Posterior vena cava (tissue), 2 donors: ENCODE measurements at places on chromosomes 16 and 17. TPM values are rescaled to one million over a fixed set of nuclear protein-coding genes. Genes with fewer than 3 reads are reported as not detected.

Gene ST6GALNAC1
- total RNA-seq = 2.3 TPM

Gene RASD1
- total RNA-seq = 40.3 TPM

Gene KRT40
- not detected for total RNA-seq

Gene KRTAP2-1
- total RNA-seq = not detected

Gene SMIM22
- not detected for total RNA-seq

- DNase-seq = no peak
These were observed 6.2 kb upstream of the ELAC2 start for GRCh38 chr17:13024016-13024415.

- DNase-seq = peak; percentile 76
These were observed 47.5 kb downstream of the NT5M start for GRCh38 chr17:17350491-17351355.

DNA sequence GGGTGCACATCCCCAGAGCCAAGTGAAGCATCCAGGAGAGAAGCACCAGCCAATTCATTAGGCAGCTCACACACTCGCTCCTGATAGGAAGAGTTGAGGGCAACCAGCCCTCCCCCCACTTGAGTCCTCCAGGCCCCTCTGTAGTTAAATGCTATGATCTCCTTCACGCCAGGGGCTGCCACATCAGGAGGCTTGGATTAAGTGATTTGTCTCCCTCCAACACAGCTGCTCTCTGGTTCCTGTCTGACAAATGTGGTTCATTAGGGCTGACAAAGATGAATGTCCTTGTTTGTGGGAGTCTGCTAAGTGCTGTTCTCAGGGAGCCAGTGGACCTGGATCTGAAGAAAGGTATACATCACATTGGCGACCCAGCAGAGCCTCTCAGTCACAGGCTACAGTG lies 94.5 kb upstream of the WSCD1 start:
- no peak for DNase-seq

GRCh38 chr16:2149630-2150417 lies 1.4 kb downstream of the RAB26 start:
- no peak for DNase-seq

GRCh38 chr17:49225554-49226236 lies 4.9 kb downstream of the PHOSPHO1 start:
- no peak for DNase-seq

GRCh38 chr17:73924114-73924908 lies 279.2 kb upstream of the RPL38 start:
- no peak for DNase-seq

DNA sequence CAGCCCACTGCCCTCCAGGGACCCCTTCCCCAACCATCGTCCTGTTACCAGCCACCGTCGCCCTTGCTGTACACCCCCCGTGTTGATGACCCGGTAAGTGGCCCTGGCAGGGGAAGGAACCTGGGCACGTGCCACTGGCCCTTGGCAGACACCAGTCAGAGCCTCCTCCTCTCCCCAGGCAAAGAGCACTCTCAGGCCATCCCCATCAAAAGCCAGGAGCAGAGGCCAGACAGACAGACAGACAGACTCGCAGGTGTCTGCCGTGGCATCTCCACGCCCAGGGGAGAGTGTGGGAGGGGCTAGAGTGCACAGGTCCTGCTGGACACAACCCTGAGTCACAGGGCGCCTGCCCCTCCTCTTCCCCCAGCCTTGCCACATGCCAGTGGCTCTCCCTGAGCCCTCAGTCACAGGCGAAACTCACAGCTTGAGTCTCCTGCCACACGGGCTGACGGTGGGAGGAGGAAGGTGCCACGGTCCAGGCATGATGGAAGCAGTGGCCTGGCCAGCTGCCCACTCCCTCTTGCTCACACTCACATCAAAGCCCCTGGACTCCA lies 7.8 kb downstream of the CLCN7 start:
- no peak for DNase-seq

GRCh38 chr17:1260086-1260769 lies 10.0 kb upstream of the BHLHA9 start:
- DNase-seq = no peak

DNA sequence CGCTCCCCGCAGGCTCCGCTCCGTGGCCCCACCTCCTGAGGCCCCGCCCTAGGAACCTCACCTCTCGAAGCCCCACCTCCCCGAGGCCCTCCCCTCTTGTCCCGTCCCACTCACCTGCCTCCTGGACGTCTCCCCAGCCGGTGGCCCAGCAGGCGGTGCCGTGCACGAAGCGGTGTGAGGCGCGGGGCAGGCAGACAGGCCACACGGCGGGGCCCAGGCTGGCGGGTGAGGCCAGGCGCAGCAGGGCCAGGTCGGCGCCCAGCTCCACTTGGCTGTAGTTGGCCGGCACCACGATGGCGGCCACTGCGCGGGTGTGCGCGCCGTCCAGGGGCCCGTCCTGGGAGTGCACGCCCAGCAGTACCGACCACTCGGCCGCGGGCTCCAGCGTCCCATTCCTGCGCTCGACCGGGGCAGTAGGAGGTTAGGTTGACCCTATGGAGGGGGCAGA lies 1.6 kb downstream of the PRSS36 start:
- no peak for DNase-seq

DNA sequence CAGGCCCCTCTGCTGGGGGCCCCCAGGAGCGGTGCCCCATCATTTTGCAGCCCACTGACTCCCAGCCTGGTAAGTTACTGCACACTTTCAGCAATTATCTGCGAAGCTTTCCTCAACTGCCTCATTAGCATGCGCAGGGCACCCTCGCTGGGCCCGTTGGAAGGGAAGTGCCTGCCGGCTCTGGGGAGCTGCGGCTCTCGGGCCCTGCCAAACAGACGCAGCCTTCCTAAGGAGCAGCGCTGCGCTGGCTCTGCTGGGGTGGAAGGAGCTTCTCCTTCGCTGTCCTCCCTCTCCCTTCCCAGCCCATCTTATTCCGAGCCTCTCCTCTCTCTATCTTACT lies 71.0 kb downstream of the RBBP6 start:
- no peak for DNase-seq

- no peak for DNase-seq
These were observed 10.7 kb upstream of the PECAM1 start for GRCh38 chr17:64401244-64401860.

DNA sequence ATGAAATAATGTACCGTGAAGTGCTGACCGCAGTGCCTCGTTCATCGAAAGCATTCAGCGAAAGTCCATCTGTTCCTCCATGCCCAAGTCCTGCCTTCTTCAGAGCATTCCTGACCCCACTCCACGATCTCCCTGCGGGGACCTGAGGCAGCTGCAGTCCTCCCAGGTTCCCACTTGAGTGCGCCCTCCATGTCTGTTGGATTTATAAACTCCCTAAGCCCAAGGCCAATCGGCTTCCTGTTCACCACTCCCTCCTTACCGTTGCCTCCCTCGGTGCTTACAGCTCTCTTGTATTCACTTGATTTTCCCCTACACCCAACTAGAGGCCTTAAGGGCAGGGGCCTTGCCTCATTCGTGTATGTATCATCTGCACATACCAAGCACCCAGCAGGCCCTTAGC lies 2.8 kb downstream of the RAD51D start:
- DNase-seq = peak; percentile 49

DNA sequence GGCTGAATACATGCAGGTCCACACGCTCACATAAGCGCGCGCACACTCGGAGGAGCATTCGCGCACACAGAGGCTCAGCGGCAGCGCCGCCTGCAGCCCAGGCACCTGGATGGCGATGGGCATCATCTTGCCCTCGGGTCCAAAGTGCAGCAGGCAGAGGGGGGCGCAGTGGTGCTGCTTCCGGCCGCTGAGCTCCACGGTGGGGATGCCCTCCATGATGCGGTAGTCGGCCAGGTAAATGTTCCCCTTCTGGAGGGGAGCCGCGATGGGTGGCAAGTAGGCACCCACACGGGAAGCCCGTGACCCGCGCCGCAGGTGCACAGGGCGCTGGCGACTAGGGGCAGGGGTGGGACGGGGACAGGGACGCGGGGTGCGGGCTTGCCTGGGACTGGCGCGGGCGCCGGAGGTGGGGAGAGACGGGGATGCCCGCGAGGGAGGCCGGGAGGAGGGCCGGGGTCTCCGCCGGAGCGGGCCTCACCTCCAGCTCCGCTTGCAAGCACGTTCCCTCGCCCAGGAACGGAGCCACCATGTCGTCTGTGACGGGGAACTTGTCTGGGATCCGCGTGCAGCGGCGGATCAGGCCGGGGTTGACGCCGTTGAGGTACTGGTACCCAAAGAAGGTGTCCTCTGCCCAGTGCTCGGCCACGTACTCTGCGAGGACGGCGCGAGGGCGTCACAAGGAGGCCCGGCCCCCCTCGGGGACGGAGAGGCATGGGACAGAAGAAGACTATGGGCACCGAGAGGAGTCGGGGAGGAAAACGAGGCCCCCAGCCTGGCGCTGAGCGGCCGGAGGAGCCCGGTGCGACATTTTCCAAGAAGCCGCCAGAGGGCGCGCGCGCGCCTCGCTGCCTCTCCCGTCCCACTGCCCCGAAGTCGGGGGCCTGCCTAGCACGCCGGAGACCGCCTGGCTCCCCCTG lies 8.0 kb downstream of the ALOX12B start:
- peak; percentile 92 for DNase-seq

DNA sequence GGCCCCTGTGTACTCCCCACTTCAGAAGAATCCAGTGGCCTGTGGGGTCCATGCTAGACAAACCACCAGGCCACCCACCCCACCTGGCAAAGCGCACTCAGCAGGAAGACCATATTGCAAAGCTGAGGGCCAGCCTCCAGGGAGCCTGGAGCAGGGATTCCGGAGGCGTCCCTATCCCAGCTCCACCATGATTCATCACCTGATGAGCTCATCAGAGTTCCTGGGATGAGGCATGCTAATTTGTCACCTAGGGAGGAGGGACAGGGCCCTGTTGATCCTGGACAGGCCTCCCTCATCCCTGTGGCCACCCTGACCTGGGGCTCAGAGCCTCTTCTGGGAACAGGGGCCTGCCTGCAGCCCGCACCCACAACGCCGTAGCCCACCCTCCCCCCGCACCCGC lies 131.6 kb upstream of the PLCG2 start:
- DNase-seq = no peak

- DNase-seq = peak; percentile 75
These were observed 117.4 kb downstream of the IRF8 start for GRCh38 chr16:86016201-86016965.

DNA sequence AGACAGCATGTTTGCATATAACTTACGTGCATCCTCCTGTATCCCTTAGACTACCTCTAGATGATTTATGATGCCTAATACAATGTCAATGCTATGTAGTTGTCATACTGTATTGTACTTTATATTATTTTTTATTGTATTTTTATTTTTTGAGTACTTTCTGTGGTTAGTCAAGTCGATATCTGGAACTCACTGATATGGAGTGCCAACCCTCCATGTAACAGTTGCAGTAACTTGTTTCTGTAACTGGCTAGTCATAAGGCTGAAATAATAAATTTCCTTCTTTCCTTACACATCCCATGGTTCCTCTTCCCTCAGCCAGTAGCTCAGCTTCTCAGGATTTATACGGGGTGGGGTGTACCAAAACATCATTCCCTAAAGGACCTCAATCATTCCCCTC lies 23.5 kb downstream of the MPHOSPH6 start:
- no peak for DNase-seq

DNA sequence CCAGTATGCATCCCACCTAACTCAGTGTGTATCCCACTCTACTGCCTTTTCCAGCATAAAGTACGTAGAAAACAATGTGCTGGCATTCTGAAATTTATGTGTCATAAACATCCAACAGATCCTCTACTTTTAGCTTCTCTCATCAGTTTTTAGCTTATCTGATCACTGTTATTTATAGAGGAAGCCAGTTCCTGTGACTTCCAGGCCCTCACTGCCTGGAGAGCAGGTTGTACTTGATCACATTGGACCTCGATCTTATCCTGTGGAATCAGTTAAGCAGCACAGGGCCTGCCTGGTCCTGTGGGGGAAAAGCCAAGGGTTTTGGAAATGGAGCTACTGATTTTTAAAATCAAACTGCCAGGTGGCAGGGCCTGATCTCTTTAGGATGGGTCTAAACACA lies 30.8 kb downstream of the PRSS54 start:
- DNase-seq = no peak

DNA sequence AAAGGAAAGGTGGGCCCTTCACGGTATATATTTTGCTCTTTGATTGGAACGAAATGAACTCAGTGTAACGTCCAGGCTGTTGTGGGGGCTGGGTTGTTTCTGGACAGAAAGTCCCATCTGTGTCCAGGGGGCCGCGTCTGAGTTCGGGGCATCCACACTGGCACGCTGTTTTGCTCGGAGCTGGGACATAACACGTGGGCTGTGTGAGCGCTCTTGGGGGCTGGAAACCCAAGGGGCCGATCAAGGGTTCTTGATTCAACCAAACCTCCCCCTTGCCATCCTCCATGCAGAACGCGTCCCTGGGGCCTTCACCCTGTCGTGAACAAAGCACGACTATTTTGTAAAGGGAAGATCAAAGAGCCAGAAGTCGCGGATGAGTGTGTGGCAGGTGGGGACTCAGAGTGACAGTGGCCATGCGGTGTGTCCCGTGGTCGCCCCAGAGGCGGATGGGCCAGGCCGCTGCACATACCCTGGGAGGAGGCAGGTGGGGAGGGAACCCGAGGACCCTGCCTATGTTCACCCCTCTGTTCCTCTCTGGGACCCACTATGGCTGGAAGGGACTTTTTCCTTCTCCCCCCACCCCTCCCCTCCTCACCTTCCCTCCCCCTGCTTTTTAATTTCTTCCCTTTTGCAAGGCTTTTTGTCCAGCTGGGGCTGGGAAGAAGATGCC lies 387.2 kb downstream of the SEC14L1 start:
- DNase-seq = peak; percentile 76

GRCh38 chr17:29388937-29389336 lies 1.2 kb upstream of the TAOK1 start:
- DNase-seq = peak; percentile 34

- DNase-seq = no peak
These were observed 20.3 kb downstream of the PARN start for GRCh38 chr16:14609716-14610115.

DNA sequence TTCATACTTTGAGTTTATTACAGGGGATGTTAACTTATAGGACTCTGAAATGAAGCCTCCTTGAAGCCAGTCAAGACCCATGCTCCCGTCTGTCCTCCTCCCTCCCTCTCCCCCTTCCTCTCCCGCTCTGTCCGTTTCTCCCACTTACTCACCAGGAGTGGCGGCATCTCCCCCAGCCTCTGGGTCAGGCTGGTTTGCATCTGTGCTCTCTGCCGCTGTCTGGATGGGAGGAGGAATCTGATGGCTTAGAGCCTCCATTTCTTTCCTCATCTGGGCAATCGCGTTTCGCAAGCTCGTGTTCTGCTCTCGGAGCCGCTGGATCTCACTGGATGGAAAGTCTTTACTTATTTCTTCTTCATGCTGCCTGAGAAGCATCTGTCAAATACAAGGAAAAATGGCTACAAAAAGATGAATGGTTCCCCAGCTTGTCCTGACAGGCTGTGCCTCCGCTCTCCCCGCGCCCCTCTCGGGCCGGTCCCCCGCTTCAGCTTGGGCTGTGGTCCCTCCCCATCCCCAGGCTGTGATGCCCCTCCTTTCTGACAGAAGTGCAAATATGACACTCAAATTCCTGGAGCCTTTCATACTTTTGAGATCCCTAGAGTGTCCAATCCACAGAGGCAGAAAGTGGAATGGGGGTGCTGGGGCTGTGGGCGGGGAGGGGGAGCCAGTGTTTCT lies 40.0 kb downstream of the CCDC57 start:
- DNase-seq = no peak

- DNase-seq = no peak
These were observed 13.1 kb upstream of the C16orf87 start for GRCh38 chr16:46843898-46844642.
